ENCODE measurements at places on chromosomes 6 and 20. TPM values are rescaled to one million over a fixed set of nuclear protein-coding genes. Genes with fewer than 3 reads are reported as not detected.
A peak's percentile ranks its signal among the peaks of the same experiment; 100 is the strongest.

MAS1 gene
- not detected for total RNA-seq

SLC24A3 gene
- 1.3 TPM for total RNA-seq

PNLDC1 gene
- total RNA-seq, result 0.33 TPM

RUNX2 gene
- 0.38 TPM for total RNA-seq

SH3BGRL2 gene
- 5.8 TPM for total RNA-seq

SMLR1 gene
- total RNA-seq, result not detected

ZNF391 gene
- total RNA-seq, result 1.3 TPM

SLC26A8 gene
- not detected for total RNA-seq

MLIP gene
- total RNA-seq, result 397 TPM

C20orf204 gene
- 0.55 TPM for total RNA-seq

ARMH2 gene
- not detected for total RNA-seq

DNA sequence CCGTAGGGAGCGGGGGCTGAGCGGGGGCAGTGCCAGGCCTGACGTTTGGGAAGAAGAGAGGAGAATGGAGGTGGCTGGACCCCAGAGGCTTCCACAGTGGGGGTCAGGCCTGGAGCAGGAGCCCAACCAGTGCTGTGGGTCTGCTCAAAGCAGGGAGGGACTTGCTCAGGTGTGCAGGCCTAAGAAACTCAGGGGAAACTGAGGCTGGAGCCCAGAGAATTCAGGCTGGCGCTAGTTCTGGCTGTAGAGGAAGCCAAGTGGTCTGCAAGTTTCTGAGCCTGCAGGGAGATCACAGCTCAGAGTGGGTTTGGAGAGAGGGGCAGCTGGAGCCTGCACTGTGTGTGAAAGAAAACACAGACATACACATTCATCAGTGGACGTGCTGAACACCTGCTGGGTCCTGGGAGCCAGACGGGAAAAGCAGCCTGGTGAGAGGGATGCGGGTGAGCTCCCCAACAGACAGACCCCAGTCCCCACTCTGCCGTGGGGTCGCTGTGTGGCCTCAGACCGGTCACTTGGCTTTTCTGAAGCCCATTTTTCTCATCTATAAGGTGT lies 17.7 kb upstream of the FOXP4 start:
- H3K4me1 ChIP-seq, result peaks cover 18% of the 10 kb centered on the region
- H3K27ac ChIP-seq, result no peak overlapping the region
- peaks cover 85% of the 10 kb centered on the region for H3K27me3 ChIP-seq
- no peaks in the 10 kb centered on the region for H3K36me3 ChIP-seq
- no peak for DNase-seq

DNA sequence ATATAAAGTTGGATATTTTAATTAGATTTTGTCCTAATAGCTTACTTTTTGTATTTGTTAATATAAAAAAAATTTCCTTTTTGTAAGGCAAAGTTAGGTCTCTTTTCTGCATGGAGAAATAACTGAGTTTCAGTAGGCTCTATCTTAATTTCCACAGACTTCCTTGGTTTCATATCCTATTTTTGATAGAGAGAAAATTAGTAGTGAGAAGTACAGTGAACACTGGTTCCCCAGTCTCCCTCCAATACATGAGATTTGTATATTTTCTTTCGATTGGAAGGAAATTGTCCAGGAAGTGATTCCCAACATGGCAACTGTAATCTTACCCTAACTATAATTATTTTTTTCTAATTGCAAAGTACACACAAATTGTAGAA lies 26.4 kb downstream of the TRIM27 start:
- H3K36me3 ChIP-seq, result peaks cover 23% of the 10 kb centered on the region
- peak overlapping the region; percentile 78 for H3K4me3 ChIP-seq
- H3K27me3 ChIP-seq, result no peaks in the 10 kb centered on the region
- DNase-seq, result no peak

DNA sequence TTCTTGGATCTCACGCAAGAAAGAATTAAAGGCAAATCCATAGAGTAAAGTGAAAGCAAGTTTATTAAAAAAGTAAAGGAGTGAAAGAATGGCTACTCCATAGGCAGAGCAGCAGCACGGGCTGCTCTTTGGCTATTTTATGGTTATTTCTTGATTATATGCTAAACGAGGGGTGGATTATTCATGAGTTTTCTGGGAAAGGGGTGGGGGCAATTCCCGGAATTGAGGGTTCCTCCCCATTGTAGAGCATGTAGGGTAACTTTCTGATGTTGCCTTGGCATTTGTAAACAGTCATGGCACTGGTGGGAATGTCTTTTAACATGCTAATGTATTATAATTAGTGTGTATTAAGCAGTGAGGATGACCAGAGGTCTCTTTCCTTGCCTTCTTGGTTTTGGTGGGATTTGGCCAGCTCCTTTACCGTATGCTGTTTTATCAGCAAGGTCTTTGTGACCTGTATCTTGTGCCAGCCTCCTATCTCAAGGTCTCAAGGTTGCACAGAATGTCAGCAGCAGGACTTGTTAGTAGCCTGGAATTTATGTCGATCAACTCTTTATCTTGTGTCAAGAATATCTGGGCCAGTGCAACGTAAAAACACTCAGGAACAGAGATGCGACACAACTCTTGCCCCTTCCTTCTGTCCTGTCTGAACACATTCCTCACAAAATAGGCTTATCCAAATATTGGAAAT lies 931.4 kb downstream of the QKI start:
- H3K27me3 ChIP-seq, result no peaks in the 10 kb centered on the region
- peak overlapping the region; percentile 39 for H3K27ac ChIP-seq
- H3K36me3 ChIP-seq, result no peaks in the 10 kb centered on the region
- H3K4me3 ChIP-seq, result no peak overlapping the region
- no peak for DNase-seq

- no peak for DNase-seq
- H3K36me3 ChIP-seq, result peaks cover 72% of the 10 kb centered on the region
- H3K27me3 ChIP-seq, result no peaks in the 10 kb centered on the region
- no peak overlapping the region for H3K4me3 ChIP-seq
Observed at GRCh38 chr6:111347589-111347988, 135.4 kb downstream of the REV3L start.

- H3K4me1 ChIP-seq, result no peaks in the 10 kb centered on the region
- H3K27ac ChIP-seq, result no peak overlapping the region
- H3K36me3 ChIP-seq, result no peaks in the 10 kb centered on the region
- no peak overlapping the region for H3K4me3 ChIP-seq
- H3K27me3 ChIP-seq, result peaks cover 5% of the 10 kb centered on the region
Observed at GRCh38 chr6:8375916-8376315, 59.4 kb downstream of the SLC35B3 start.

GRCh38 chr6:39923861-39924260 lies 10.4 kb downstream of the MOCS1 start:
- H3K27ac ChIP-seq, result peak overlapping the region; percentile 61
- peaks cover 58% of the 10 kb centered on the region for H3K4me1 ChIP-seq
- no peak for DNase-seq
- peaks cover 72% of the 10 kb centered on the region for H3K36me3 ChIP-seq
- no peaks in the 10 kb centered on the region for H3K27me3 ChIP-seq
- H3K4me3 ChIP-seq, result no peak overlapping the region

- H3K27ac ChIP-seq, result no peak overlapping the region
- H3K4me1 ChIP-seq, result peaks cover 13% of the 10 kb centered on the region
- H3K4me3 ChIP-seq, result no peak overlapping the region
- no peaks in the 10 kb centered on the region for H3K27me3 ChIP-seq
- no peaks in the 10 kb centered on the region for H3K36me3 ChIP-seq
Observed at GRCh38 chr6:16851044-16851540, 89.8 kb upstream of the ATXN1 start.

DNA sequence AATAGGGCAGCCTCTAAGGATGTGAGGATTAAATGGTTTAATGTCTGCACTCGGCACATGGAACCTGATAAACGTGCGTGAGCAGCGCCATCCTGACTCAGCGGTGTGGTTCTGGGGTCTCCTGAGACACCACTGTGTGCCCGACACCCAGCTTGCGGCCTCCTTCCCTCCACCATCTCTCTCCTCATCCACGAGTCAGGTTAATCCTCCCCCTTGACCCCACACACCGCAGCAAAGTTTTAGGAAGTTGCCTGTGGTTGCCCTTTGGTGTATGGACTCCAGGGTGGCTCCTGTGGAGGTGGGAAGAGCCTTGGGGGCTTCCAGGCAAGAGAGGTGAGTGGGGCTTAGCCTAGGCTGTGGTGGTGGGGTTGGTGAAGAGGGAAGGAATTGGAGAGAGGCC lies 68.2 kb downstream of the PHACTR3 start:
- no peaks in the 10 kb centered on the region for H3K36me3 ChIP-seq
- peaks cover 23% of the 10 kb centered on the region for H3K27me3 ChIP-seq
- H3K4me3 ChIP-seq, result no peak overlapping the region
- H3K27ac ChIP-seq, result no peak overlapping the region
- DNase-seq, result no peak

GRCh38 chr6:43310134-43310533 lies 1.5 kb upstream of the CRIP3 start:
- no peak for DNase-seq
- no peaks in the 10 kb centered on the region for H3K27me3 ChIP-seq
- no peak overlapping the region for H3K27ac ChIP-seq
- no peak overlapping the region for H3K4me3 ChIP-seq
- no peaks in the 10 kb centered on the region for H3K36me3 ChIP-seq

DNA sequence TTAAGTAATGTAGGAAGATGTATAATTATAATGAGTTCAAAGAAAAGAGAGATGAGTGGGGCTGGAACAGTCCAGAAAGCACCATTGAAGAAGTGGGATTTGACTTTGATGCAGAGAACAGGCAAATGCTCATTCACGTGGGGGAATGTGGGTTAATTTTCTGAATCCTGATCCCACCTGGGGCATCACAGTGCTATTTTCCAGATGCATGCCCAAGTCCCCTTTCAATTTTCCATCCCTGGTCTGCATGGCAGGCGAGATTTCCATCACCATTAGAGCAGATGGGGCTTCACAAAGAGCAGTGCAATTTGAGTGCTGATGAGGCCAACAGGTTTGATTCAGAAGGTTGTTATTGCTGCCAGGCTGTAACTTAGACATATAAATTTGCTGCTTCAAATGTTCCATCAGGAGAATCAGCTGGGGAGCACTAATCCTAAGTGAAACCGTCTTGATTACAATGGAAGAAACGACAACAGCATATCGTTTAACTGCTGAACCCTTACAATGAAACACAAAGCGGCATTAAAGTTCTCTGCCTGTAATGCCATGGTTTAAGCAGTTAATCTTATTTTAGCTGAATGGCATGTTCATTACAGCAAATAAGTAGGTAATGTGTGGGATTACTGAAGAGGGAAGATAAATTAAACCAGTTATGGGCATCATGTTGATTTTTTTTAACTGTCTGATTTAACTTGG lies 45.2 kb downstream of the OSTM1 start:
- no peak for DNase-seq
- no peak overlapping the region for H3K27ac ChIP-seq
- H3K36me3 ChIP-seq, result peaks cover 9% of the 10 kb centered on the region
- H3K4me1 ChIP-seq, result no peaks in the 10 kb centered on the region
- H3K4me3 ChIP-seq, result no peak overlapping the region

- DNase-seq, result no peak
- H3K36me3 ChIP-seq, result no peaks in the 10 kb centered on the region
- no peaks in the 10 kb centered on the region for H3K4me1 ChIP-seq
Observed at GRCh38 chr6:1137849-1138248, 174.0 kb upstream of the FOXQ1 start.

DNA sequence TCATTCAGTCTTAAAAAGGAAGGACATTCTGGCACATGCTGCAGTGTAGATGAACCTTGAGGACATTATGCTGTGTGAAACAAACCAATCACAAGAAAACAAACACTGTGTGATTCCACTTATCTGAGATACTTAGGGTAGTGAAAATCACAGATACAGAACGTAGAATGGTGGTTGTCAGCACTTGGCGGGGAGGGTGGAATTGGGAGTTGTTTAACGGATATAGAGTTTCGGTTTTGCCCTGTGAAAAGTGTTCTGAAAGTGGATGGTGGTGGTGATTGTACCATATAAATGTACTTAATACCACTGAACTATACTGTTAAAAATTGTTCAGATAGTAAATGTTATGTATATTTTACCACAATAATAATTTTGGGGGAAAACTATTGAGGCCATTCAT lies 18.4 kb downstream of the KAT14 start:
- peaks cover 69% of the 10 kb centered on the region for H3K36me3 ChIP-seq
- H3K27me3 ChIP-seq, result no peaks in the 10 kb centered on the region
- H3K4me1 ChIP-seq, result no peaks in the 10 kb centered on the region
- H3K27ac ChIP-seq, result no peak overlapping the region

DNA sequence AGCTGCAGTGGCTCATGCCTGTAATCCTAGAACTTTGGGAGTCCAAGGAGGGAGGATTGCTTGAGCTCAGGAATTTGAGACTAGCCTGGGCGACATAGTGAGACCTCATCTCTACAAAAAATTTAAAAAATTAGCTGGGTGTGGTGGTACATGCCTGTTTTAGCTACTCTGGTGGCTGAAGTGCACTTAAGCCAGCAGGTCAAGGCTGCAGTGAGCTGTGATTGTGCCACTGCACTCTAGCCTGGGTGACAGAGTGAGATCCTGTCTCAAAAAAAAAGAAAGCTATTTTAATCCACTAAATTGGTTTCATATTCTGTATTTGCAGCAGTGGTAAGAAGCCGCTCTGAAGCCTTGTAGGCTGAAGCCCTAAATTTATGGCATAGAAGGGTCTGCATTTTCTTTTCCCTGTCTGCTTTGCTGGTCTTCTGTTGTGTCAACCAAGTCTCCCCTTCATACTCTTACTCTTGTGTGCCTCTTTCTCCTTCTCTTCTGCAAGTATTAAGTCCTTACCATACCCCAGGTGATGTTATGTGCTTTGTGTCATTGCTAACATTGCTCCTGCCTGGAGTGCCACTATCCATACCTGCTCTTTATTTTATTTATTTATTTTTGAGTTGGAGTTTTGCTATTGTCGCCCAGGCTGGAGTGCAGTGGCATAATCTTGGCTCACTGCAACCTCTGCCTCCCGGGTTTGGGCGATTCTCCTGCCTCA lies 70.9 kb downstream of the MYO6 start:
- peaks cover 12% of the 10 kb centered on the region for H3K36me3 ChIP-seq
- H3K27me3 ChIP-seq, result no peaks in the 10 kb centered on the region
- no peak overlapping the region for H3K27ac ChIP-seq
- DNase-seq, result no peak
- no peaks in the 10 kb centered on the region for H3K4me1 ChIP-seq
- no peak overlapping the region for H3K4me3 ChIP-seq

DNA sequence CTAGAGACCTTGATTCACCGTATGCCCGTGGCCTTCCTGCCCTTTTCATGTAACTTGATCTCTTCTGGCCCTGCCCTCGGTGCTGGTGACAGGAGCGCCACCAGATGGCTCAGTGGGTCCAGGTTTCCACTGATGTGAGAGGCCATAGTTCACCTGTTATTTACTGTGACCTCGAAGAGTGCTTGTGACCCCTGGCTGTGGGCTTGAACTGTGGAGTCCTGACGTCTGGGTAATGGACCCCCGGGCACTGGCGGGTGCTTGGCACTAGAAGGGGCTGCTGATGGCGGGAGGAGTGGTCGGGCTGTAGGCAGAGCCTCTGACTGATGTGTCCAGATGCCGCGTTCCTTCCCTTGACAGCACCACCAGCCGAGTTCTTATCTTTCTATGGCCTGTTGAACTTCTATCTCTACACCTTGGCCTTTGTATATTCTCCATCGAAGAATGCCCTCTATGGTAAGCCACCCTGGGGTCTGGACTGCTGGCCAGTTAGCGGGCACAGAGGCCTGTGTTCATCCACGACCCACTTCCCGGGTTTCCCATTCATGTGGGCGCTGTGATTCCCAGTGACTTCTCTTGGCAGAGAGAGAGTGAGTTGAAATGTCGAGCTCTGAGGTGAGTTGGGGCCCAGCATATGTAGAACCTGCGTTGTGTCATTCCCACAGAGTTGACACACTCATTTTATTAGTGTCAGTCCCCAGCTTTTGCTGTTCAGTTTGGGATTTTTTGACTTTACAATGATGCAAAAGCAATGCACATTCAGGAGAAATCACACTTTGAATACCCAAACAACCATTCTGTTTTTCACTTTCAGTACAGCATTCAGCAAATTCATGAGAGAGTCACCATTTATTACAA lies 14.9 kb downstream of the DYNLT1 start:
- no peak overlapping the region for H3K4me3 ChIP-seq
- peaks cover 53% of the 10 kb centered on the region for H3K4me1 ChIP-seq
- no peaks in the 10 kb centered on the region for H3K27me3 ChIP-seq
- DNase-seq, result no peak
